ENCODE measurements at places on chromosomes 12 and 14. TPM values are rescaled to one million over a fixed set of nuclear protein-coding genes. Genes with fewer than 3 reads are reported as not detected.

- DNase-seq = no peak
Measured at GRCh38 chr14:89828471-89829165, 125.9 kb downstream of the EFCAB11 start.

GRCh38 chr12:116803013-116803736 lies 65.1 kb downstream of the RNFT2 start:
- no peak for DNase-seq

DNA sequence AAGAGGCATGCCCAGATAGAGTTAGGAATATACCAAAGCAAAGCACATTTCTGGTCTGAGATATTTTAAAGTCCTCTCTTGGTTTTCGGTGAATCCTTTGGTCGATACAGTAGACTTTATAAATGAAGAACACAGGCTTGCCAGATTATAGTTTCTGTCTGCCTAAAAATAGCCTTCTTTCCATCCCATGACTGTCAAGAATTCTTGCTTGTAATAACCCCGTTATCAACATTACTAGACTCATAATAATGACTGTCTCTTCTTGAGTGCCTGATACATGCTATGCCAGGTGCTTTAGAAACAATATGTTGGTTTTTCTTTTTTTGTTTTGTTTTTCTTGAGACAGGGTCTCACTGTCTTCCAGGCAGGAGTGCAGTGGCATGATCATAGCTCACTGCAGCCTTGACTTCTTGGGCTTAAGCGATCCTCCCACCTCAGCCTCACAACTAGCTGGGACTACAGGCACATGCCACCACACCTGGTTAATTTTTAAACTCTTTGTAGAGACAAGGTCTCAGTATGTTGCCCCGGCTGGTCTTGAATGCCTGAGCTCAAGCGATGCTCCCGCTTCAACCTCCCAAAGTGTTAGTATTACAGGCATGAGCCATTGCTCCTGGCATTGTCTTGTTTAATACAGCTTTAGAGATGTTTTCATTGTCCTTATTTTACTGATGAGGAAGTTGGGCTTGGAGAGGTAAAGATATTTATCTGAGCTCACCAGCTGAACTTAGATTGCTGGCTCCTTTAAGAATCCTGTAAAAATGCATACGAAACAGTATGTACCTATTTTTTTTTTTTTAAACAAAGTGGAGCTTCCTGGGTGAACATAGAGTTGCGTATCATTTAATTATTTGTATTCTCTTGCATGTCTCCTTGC lies 30.4 kb downstream of the CHST11 start:
- DNase-seq = peak; percentile 35

- no peak for DNase-seq
Measured at GRCh38 chr12:131510431-131510830, 200.5 kb upstream of the SFSWAP start.

DNA sequence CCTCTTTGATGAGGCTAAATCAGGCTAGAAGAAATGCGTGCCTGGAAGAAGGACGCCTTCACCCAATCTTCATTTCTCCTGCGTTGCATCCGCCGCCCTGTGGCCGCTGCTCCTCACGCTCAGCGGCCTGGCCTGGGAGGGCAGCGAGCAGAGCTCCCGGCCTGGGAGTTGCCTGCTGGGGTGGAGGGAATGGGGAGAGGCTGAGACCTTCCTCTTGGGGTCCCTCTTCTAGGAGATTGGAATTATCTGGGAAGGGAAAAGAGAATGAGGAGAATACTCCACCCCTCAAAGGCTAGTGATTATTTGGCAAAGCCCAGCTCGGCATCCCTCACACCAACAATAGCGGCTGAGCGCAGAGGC lies 2.4 kb upstream of the HOXC12 start:
- no peak for DNase-seq

- DNase-seq = no peak
Measured at GRCh38 chr12:107788690-107789458, 14.4 kb downstream of the ASCL4 start.

DNA sequence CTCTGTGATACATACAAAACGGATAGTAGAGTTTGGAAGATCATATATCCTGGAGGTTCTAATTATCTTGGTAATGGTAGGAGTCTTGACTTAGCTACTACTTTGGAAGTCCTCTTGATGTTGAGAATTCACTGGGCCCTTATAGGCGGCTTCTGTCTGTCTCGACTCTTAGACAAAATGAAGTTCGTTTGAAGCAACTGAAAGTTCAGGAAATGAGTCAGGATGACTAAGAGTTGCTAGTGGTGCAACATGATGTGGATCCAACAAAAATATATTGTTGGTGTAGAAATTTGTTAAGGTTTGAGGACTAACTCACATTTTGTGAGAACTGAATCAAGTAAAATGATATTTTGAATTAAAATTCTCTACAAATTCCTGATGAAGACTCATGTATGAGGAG lies 272.7 kb downstream of the AEBP2 start:
- peak; percentile 89 for DNase-seq

GRCh38 chr14:93464271-93464670 lies 33.5 kb downstream of the UNC79 start:
- no peak for DNase-seq

- DNase-seq = no peak
Measured at GRCh38 chr12:14332482-14332881, 33.0 kb upstream of the ATF7IP start.

- DNase-seq = no peak
Measured at GRCh38 chr12:112788205-112788604, 3.3 kb upstream of the RPH3A start.

GRCh38 chr12:110869026-110869425 lies 22.2 kb downstream of the CCDC63 start:
- DNase-seq = no peak

GRCh38 chr12:38771871-38772270 lies 133.5 kb downstream of the CPNE8 start:
- DNase-seq = peak; percentile 6

DNA sequence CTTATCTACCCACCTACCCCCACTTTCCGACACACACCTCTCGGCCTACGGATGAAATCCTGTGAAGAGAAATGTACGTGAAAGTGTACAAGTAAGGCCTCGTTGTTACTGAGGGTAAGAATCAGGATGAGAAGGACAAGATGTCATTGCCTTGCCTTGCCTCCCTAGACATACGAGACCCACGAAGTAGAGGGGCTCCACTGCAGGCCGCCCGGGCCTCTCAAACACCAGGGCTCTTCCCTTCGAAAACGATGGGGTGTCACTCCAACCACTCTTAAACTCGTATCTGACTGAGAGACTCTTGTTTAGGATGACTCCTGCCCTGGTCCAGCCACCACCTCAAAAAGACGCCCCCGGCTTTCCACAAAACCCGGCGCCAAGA lies 498 bp downstream of the RACGAP1 start:
- DNase-seq = no peak

GRCh38 chr12:116277467-116278278 lies at the start of gene MED13L:
MED13L (minus strand) TSS chr12:116277693; CDS start chr12:116277131, 562 bp downstream.
- DNase-seq = peak; percentile 77

DNA sequence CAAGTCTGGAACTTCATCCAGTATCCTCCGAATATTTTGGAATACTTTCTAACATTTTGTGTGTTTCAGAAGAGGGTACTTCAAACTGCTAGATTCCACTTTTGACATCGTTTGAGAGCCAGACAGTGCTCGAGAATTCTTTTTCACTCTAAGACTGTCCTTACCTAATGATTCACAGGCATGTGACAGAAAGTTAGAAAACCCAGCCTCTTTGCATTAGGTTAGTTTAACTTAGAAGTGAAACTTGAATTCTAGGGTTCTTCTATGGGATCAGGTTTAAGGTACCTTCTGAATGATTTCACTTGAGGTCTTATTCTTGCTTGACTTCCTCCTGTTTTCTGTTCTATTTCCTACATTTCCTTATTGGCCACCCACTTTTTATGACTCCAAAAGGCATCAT lies 431.8 kb downstream of the SLC6A15 start:
- no peak for DNase-seq

DNA sequence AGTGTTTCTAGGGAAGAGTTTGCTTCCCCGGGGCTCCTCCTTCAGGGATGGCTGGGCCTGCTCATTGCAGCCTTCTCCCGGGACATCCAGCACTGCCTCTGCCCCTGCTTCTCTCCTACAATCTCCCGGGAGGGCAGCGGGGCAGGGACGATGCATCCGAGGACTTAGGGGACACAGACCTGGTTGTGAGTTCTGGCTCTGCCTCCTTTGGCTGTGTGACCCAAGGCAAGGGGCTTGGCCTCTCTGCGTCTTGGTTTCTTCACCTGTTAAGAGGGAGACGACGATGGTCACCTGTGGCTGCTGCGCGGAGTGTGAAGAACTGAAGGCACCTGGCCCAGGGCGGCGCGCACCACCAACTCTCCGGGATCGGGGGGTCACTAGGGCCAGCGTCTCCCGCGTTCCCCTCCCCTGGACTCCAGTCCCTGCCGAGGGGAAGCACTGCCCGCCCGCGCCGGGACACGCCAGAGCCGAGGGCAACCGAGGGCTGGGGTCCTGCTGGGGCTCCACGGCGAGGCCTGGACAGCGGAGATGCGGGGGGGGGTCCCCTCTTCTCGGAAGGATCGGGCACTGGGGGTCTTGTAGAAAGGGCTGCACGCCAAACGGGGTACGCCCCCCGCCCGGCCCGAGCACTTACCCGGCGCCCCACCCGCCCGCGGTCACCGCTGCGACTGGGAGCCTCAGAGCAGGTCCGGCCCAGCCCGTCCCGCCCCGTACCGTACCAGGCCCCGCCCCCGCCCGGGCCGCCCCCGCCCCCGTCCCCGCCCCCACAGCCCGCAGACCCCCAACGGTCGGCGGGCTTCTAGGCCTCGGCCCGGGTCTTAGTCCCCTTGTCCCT lies at the start of gene HVCN1:
HVCN1 (minus strand) TSS at position 670 of the 835 bp plus-strand sequence. CDS start 5,870 bp downstream, outside the sequence.
- no peak for DNase-seq

DNA sequence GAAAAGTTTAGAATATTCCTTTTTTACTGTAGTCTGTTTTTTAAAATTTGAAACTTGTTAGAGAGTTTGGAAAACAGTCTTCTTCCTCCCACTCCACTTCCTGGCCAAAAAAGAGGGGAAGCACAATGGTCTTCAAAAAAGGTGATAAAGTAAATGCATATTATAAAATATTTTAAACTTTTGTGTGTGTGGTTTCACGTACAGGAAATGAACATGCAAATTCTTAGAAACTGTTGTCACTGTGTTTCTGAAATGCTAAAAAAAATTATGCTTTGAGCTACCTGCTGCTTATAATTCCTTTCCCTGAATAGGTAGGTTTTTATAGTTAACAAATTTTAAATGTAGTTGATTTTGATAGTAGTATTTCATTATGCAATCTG lies 2.9 kb downstream of the FGFR1OP2 start:
- no peak for DNase-seq

- DNase-seq = peak; percentile 82
Measured at GRCh38 chr12:27305673-27306456, 26.8 kb upstream of the BMAL2 start.

DNA sequence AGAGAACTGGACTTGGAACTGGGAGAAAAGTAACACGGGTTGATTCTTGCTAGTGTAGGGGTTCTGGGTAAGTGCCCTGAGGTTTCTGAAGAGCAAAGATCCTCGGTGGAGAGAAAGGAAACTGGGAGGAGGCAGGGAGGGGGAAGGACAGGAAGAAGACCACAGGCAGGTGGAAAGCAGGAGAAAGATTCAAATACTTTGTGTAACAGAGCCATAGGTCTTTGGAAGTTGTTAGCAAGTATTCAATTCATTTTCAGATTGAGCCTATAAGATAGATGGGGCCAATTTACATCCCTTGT lies 1.3 kb downstream of the PNP start:
- DNase-seq = no peak

DNA sequence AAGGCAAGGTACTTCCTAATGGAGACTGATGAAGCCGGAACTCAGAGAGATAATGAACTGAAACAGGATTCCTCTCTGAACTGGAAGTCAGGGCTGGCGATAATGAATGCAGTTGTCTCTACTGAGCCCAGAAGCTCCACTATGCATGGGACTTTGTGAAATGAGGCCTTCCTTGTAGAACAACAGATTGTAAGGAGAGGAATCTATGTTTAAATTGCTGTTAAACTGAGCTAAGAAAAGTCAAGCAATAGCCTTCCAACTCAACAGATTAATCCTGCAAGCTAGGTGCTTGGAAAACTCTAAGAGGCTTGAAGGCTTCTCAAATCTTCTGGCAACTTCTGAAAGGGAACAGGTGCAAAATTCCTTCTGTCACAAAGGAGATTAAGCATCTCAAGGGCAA lies 119.5 kb upstream of the ARHGAP5 start:
- no peak for DNase-seq

- DNase-seq = no peak
Measured at GRCh38 chr12:56626701-56627100, 3.4 kb downstream of the BAZ2A start.

Gene SUPT16H
- 107 TPM for total RNA-seq

Gene GYS2
- not detected for total RNA-seq

Gene HOTAIR
- total RNA-seq = not detected

Gene NRL
- total RNA-seq = 4.1 TPM

Gene KLRC1
- not detected for total RNA-seq

Gene GPR65
- total RNA-seq = not detected

Gene AQP6
- total RNA-seq = not detected

Gene CPNE6
- not detected for total RNA-seq

Gene ZNF740
- 12.6 TPM for total RNA-seq

Gene HHIPL1
- 5.1 TPM for total RNA-seq

Gene COL2A1
- not detected for total RNA-seq

Gene RIPK3
- 3.0 TPM for total RNA-seq

Gene TBX5
- not detected for total RNA-seq

Gene KRT74
- total RNA-seq = not detected

Gene GARIN6
- total RNA-seq = not detected

Gene POTEM
- not detected for total RNA-seq
